ENCODE measurements at places on chromosomes 4 and X.

- no peak overlapping the region for H3K4me3 ChIP-seq
- DNase-seq, result no peak
Observed at GRCh38 chr4:26938516-26938915, 77.9 kb downstream of the STIM2 start.

GRCh38 chr4:123496421-123496820 lies 99.8 kb downstream of the SPRY1 start:
- H3K4me3 ChIP-seq, result no peak overlapping the region
- H3K4me1 ChIP-seq, result peaks cover 2% of the 10 kb centered on the region
- H3K36me3 ChIP-seq, result no peaks in the 10 kb centered on the region
- H3K27ac ChIP-seq, result no peak overlapping the region
- no peaks in the 10 kb centered on the region for H3K27me3 ChIP-seq

DNA sequence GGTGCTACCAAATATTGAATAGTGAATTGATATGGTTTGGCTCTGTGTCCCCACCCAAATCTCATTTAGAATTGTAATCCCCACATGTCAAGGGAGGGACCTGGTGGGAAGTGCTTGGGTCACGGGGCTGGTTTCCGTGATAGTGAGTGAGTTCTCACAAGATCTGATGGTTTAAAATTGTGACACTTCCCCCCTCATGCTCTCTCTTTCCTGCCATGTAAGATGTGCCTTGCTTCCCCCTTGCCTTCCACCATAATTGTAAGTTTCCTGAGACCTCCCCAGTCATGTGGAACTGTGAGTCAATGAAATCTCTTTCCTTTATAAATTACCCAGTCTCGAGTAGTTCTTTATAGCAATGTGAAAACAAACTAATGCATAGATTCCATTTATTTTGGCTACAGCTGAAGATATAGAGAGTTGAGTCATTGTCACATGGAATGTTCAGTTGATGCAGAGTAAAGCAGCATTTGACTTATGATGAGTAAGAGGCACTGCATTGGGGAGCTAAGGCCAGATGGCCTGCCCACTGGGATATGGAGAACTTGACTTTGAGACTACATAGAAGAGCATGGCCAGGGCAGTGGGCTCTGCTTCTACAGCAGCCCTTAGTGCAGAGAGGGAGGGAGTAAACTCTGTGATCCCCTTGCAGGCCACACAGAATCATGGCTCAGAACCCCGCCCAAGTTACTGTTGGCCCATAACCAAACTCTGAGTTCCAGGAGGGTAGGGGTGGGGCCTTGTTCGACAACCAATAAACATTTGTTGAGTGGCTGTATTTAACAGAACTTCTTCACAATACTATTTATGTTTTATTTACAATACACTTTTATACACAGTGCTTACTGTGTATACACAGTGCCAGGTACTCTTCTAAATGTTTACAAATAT lies 34.2 kb downstream of the RAI2 start:
- no peaks in the 10 kb centered on the region for H3K4me1 ChIP-seq
- DNase-seq, result no peak
- H3K27me3 ChIP-seq, result no peaks in the 10 kb centered on the region
- no peak overlapping the region for H3K4me3 ChIP-seq

DNA sequence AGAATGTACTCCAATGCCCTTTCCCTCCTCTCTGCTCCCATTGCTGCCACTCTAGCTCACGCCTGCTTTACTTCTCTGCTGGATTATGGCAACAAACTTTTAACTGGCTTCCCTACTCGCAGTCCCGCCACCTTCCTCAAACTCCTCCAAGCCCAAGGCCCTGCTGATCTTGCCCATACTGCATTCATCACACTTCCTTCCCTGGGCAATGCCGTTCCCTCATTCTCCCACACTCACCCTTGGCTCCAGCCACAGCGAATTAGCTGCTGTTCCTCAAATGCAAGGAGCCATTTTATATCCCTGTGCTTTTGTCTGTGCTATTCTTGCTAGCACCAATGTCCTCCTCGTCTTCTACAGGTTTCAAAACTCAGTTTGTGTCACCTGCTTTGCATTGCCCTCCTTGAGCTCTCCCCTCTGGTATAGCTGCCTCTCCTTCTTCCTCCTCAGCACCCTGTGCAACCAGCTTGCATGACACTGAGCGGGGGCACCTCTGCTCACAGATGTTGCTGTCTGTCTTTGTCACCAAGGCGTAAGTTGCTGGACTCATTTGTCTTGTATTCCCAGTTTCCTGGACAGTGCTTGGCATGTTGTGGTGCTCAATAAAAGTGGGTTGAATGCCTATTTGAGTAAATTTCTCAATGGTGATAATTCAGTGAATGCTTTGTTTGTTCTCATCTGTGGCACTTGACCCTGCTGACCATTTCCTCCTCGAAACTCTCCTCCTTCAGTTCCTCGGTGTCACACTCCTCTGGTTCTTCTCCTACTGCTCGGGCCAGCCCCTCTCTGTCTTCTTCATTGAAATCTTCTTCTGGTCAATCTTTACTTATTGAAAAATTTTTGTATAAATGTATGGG lies 22.4 kb upstream of the MGST2 start:
- H3K4me1 ChIP-seq, result no peaks in the 10 kb centered on the region
- no peak overlapping the region for H3K4me3 ChIP-seq
- H3K27ac ChIP-seq, result no peak overlapping the region
- H3K36me3 ChIP-seq, result no peaks in the 10 kb centered on the region
- no peak for DNase-seq
- no peaks in the 10 kb centered on the region for H3K27me3 ChIP-seq

- H3K4me3 ChIP-seq, result no peak overlapping the region
- no peak overlapping the region for H3K27ac ChIP-seq
- peak; percentile 35 for DNase-seq
- no peaks in the 10 kb centered on the region for H3K4me1 ChIP-seq
- H3K27me3 ChIP-seq, result no peaks in the 10 kb centered on the region
Observed at GRCh38 chr4:179709961-179710624, 2267.9 kb upstream of the AGA start.

- no peaks in the 10 kb centered on the region for H3K27me3 ChIP-seq
- peaks cover 1% of the 10 kb centered on the region for H3K4me1 ChIP-seq
Observed at GRCh38 chrX:153395613-153396319, 5.4 kb downstream of the PNMA6E start.

DNA sequence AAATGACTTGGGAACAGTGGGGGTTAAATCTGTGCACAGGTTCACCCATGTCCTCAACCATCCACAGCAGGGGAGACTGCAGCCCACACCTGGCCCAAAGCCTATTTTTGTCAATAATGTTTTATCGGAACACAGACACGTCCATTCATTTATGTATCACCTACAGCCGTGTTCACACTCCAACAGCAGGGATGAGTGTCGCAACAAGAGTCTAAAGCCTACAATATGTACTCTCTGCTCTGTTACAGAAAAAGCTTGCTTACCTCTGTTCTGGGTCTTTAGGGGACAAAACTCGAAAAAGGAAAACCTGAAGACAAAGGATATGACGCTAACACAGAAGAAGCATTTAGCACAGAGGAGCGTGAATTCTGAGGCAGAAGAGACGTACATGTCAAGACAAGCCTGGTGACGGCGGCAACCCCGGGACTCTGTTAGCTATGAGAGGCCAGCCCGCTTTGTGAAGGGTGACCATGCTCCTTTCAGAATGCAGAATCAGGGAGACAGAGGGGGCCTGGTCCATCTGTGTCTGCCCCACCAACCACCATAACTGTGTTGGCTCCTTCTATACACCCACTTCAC lies 45.5 kb downstream of the AFAP1 start:
- no peak overlapping the region for H3K4me3 ChIP-seq
- no peaks in the 10 kb centered on the region for H3K36me3 ChIP-seq
- peaks cover 4% of the 10 kb centered on the region for H3K4me1 ChIP-seq
- no peak for DNase-seq
- H3K27me3 ChIP-seq, result no peaks in the 10 kb centered on the region
